HFF-Myc (cell line): ENCODE measurements at places on chromosomes 7 and 10.

GRCh38 chr10:191703-192518 lies 56.7 kb downstream of the ZMYND11 start:
- DNase-seq, result no peak

DNA sequence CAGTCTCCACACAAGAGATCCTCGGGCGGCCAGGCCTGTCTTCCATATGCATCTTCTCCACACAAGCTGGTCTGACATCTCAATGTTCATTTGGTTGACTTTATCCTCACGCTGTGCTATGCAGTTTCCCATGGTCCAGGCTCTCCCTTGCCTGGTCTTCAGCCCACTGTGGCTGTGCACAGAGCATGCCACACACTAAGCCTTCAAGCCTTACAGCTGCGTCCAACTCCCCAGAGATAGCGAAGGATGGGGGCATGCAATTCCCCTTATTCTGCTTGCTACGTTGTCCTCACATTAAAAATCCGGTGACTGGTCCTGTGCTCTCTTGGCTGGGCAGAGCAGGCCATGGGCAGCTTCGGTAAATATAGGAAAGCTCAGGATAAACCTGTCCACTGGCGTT lies 188.7 kb upstream of the TCERG1L start:
- no peak for DNase-seq

DNA sequence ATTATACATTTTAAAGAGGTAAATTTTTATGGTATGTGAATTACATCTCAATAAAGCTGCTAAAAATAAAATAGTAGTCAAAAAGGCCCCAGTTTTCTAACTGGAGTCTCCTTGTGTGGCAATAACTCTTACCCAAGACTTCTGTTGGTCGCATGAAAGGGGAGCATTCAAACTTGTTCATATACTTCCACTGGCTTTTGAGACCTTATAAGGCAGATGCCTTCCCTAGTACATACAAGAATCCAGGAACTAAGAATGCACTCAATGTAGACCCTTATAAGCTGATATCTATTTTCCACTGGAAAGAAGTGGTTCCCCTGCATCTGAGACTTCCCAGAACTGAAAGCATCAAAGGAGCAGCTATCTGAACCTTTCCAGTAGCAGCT lies 13.0 kb downstream of the BCAP29 start:
- DNase-seq, result no peak

- DNase-seq, result no peak
Observed at GRCh38 chr10:65993451-65993850, 932.4 kb upstream of the LRRTM3 start.

DNA sequence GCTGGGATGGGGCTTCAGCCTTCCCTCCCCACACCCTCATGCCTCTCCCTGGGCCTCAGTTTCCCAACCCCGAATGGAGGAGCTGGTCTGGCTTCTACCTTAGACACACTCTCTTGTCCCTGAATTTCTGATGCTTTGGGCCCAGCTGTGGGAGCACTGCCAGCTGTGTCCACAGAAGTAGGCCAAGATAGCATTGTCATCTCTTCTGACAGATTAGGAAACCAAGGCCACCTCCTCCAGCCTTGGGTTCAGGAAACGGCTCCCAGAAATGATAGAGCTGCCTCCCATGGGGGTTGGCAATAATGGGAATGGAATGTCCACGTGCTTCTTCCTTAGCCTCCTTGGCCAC lies 1.3 kb downstream of the PPIF start:
- no peak for DNase-seq

DNA sequence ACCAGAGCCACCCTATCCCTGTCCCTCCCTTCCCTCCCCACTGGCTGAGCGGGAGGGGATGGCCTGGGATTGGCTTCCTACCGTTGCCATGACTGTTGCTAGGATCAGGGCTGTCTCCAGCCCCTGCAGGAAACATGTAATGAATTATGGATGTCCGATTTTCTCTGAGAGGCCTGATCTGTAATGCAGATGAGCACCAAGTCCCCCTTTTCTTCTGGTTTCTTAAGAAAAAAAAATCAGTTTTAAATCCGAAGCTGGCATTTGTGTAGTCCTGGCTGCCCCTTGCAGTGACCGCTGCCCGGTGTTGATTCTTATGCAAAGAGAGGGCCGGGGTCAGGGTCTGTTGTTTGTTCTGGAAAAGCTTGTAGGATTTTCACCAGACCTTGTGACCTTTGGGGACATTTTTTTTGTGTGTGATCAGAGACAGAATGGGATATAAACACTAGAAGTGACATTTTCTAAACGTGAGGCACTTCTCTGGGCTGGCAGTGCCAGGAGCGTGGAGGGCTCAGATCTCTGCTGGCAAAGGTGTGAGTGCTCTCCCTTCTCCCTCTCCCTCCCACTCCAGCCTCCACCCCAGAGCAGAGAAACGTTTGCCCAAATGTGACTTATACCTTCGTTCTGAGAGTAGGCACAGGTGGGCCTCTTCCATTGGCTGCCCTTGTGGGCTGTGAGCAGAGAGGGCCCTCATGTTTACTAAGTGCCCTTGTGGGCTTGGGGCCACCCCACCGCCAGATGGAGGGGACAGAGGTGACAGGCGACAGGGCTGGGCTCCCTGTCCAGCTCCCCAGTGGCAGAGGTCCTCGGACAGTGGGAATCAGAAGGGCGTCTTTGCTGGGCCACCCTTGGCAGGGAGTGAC lies 127.5 kb downstream of the DNAJB6 start:
- DNase-seq, result no peak

DNA sequence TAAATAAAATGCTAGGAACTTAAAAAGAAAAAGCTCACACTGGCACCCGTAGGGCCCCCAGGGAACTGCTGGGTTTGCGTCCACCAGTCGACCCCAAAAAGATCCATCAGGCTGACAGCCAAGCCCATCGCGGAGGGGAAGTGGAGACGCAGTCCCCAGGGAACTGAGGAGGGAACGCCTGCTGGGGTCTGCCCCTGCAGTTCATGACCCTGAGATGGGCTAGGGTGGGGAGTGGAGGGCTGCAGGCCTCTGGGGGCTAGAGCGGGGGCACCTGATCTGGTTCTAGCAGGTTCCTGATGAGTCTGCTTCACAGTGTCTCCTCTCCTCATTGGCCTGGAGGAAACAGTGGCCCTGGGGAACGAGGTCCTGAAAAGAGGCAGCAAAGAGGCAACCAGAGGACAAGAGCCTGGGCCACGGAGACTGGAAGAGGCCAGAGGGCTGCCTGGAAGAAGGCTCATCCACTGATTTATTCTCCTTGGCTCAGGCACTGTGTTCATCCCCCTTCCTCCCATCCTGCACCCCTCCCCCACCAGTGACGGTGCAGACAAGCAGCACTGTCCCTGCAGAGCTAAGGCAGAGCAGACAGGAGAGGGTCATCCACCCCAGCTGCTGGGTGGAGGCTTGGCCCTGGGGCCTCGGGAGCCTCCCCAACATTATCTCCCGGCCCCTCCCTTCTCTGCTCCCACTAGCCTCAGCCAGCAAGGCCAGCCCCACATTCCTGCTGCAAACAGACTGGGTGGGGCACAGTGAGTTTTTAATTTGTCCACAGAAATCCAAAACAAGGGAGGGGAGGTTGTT lies 24.7 kb upstream of the HSPA12A start:
- DNase-seq, result no peak

- peak; percentile 55 for DNase-seq
Observed at GRCh38 chr7:79452032-79452494, 1.4 kb downstream of the MAGI2 start.

DNA sequence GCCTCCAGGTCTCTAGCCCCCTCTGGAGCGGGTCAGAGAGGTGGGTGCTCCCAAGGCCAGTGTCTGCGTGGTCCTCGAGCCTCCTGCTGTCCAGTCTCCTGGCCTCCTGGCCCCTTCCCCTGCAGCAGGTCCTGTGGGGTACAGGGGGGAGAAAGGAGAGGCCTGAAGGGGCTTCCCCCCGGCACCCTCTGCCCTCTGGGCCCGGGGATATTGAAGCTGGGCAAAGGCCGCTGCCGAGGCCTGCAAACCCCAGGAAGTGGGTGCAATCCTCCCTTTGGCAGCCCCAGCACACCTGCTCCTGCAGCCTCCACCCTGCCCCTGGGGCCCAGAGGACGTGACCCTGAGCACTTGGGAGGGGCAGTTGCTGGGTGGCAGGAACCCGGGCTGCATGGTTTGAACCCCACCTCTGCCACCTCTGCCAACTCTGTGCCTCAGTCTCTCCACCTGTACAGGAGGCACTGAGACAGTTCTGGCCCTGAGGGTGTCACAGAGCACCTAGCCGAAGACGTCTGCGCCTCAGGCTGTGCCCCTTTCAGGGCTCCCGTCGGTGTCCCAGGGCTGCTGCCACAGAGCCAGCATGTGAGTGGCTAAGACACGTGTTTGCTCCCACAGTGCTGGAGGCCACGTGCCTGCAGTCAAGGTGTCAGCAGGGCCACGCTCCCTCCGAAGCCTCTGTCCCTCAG lies 59.1 kb upstream of the INPP5A start:
- DNase-seq, result no peak

- DNase-seq, result no peak
Observed at GRCh38 chr7:154795014-154795413, 207.9 kb downstream of the PAXIP1 start.

DNA sequence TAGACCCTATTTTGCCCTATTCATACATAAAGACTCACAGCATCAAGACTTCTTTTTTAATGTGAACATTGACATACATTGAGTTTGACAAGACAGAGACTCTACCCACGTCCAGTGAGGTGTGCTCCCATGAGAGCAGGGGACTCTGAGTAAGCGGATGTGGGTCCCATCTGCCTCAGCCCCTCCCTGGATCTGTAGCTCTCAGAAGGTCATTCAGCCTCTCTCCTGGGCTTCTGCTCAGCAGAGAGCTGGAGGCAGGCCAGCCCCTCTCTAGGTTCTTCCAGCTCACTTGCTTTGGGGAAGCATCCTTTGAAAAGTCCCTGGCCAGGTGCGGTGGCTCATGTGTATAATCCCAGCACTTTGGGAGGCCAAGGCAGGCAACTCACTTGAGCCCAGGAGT lies 146.9 kb upstream of the ZMIZ1 start:
- no peak for DNase-seq

DNA sequence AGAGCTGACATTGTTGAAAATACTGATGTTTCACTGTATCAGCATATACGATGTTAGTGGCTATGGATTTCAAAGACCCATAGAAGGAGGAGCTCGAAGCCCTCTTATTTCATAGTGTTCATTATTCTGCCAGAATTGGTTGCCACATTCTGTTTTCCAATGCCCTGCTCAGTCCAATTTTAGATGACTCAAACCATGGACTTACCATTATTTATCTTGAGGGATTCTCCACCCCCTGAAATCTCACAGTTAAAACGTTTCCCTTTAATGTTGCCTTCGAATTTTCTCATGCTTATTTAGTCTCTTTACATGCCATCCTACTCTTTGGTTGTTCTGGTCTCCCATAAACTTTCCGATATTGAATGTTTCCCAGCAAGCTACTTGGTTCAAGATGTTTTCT lies 264.5 kb downstream of the HDAC9 start:
- no peak for DNase-seq

DNA sequence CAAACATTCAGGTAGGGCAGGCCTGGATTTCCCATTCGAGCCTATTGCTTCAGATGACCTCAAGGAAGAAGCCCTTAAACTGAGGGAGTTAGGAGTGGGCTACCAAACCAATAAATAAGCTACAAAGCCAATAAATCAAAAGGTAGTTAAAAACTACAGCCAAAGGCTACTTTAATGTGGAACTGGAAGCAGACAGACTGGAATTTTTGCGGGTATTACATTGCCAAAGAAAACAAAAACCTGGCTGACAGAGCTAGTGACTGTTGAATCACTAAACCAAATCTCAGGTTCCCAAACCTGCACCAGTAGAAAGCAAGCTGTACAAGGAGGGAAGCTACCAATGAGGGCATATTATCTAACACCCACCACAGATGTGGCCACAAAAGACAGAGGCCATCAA lies 315.6 kb downstream of the GRM8 start:
- no peak for DNase-seq

GRCh38 chr7:28237363-28237762 lies 56.8 kb upstream of the JAZF1 start:
- no peak for DNase-seq

GRCh38 chr10:33638891-33639290 lies 304.4 kb upstream of the NRP1 start:
- DNase-seq, result no peak

DNA sequence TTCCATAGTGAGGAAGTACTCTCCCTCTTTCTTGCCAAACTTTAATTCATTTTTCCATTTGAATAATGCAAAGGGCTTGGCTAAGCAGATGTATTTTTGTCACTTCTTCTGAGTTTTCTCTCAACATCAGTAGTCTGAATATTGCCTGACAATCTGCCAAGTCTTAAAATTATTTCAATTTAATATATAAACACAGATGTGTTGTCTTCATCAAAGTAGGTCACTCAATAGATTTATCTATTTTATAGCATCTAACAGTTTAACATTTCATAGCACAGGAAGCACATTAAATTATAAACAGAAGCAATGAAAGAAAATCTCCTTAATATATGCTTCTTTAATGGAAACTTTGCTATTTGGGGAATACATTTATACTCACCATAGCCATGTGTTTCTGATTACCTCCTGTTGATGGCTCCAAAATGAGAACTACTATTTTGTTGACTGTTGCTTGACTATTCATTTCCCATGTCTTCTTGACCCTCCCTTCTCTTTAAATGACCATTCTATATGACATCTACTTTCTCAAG lies 4.5 kb downstream of the CPED1 start:
- DNase-seq, result no peak

DNA sequence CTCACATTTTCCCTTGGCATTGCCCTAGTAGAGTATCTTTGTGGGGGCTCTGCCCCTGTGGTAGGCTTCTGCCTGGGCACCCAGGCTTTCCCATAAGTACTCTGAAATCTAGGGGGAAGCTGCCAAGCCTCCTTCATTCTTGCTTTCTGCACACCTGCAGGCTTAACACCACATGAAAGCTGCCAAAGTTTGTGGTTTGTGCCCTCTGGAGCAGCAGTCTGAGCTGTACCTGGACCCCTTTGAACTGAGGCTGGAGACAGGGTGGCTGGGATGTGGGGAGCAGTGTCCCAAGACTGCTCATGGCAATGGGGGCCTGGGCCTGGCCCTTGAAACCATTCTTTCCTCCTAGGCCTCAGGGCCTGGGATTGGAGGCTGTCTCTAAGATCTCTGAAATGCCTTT lies 35.0 kb upstream of the TMEM273 start:
- DNase-seq, result no peak

DNA sequence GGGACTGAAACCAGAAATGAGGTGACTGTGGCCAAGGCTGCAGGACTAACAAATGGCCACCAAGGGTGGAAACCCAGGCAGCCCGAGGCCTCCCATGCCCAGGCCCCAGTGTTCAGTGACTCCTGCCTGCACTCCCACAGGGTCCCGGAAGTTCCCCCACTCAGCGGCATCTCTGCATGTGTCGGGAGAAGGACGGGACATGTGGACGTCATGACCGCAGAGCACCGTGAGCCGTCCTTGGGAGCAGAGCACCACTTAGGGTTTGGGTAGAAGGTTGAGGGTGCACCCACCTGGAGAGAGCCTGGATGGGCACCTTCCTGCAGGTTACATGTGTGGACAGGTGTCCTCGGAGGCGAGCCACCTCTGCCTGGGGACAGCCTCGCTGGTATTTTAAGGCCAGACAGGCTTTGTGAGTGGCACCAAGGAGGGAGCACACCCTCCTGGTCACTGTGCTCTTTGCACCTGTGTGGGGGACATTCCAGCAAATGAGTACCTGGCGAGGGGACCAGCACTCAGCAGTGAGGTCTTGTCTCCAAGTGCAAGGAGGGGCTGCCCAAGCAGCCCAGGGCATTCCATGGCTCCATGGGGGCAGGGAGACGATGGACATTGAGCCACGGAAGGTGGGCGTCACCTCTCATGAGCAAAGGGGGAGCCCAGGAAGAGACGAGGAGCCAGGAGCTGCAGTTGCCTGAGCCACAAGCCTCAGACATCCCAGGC lies 95.3 kb upstream of the TCERG1L start:
- no peak for DNase-seq
